ENCODE measurements at places on chromosomes 12 and 14.

GRCh38 chr14:96756745-96757144 lies 40.4 kb upstream of the VRK1 start:
- no peak for DNase-seq

DNA sequence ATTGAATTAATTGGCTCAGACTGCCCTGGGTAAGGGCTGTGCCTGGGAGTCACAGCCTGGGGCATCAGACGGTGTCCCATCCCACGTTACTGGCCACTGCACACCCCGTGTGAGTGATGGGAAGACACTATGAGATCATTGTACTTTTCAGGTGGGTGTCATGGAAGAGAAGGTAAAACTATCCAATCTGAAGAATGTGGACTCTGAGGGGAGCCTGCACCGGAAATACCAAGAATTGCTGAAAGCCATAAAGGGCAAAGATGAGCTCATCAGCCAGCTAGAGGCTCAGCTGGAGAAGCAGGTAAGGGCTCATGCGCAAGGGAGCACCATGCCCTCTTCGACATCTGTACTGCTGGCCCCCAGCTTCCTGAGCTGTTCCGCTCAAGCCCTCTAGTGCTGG lies 24.0 kb downstream of the PLEKHH1 start:
- no peak for DNase-seq

DNA sequence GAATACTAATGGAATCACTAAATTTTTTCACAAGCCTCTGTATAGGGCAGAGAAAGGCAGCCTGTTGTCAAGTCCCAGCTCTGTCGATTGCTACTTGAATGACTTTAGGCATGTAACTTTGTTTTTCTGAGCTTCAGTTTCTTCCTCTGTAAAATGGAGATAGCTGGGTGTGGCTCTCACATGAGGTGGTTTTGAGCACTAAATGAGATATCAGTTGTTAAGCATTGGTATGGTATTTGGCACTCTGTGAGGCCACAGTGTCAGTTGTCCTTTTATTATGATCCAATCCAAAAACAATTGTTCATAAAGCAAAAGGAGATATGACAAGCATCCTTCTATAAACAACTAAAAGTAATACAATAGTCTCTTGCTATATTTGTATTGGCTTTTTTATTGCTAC lies 120.6 kb downstream of the DUSP6 start:
- DNase-seq, result no peak

GRCh38 chr14:56044196-56044595 lies 74.0 kb upstream of the PELI2 start:
- DNase-seq, result no peak

DNA sequence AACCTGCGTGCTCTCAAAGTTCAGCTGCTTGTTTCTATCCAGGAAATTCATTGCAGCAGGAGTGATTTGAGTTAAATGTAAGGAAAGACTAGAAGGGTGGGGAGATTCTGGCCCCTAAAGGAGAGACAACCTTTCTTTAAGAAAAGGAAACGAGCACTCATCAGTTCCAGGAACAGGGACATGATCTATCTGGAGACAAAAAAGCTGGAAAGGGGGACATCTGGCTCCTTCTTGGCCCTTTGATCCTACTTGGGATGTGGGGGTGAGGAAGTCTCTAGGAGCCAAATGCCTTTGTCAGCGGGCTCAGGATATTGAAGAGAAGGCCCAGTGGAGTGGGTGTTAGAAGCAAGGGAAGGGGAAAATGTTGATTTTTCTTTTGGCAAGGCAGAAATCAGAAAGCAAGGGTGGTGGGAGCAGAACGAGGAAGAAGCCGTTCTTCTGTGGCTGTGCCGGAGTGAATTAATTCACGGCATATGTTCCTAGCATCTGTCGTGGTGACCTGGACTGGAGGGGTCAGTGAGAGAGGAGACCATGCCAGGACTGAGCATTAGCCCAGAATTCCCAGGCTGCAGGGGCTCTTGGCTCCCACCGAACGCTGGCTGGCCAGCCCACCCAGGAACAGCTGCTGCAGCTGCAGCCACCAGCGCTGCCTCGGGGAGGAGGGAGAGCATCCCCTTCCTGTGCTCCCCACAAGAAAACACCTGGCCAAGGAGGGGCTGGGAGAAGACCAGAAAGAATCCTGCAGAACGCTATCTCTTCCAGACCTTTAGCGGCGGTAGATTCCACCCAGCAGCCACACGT lies 62.8 kb upstream of the GPATCH2L start:
- DNase-seq, result no peak

DNA sequence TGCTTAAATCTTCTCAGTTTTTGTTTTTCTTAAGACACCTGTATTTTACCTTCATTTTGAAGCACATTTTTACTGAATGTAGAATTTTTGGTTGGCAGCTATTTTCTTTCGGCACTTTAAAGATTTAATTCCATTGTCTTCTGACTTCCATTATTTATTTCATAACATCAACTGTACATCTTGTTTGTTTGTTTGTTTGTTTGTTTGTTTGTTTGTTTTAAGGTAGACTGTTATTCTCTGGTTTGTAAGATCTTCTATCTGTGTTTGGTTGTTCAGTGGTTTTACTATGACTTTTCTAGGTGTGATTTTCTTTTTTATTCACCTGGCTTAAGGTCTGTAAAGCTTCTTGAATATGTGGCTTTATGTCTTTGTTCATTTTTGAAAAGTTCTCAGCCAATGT lies 61.9 kb downstream of the IFT81 start:
- DNase-seq, result no peak

DNA sequence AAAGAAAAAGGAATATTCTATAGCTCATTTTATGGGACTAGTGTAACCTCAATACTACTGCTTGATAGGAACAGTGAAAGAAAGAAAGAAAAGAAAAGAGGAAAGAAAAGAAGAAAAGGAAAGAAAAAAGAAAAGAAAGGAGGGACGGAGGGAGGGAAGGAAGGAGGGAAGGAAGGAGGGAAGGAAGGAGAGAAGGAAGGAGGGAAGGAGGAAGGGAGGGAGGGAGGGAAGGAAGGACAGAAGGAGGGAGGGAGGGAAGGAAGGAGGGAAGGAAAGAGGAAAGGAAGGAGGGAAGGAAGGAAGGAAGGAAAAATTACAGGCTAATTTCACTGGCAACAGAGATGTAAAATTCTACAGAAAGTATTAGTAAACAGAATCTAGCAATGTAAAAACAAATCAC lies 215.5 kb downstream of the ITPR2 start:
- no peak for DNase-seq

DNA sequence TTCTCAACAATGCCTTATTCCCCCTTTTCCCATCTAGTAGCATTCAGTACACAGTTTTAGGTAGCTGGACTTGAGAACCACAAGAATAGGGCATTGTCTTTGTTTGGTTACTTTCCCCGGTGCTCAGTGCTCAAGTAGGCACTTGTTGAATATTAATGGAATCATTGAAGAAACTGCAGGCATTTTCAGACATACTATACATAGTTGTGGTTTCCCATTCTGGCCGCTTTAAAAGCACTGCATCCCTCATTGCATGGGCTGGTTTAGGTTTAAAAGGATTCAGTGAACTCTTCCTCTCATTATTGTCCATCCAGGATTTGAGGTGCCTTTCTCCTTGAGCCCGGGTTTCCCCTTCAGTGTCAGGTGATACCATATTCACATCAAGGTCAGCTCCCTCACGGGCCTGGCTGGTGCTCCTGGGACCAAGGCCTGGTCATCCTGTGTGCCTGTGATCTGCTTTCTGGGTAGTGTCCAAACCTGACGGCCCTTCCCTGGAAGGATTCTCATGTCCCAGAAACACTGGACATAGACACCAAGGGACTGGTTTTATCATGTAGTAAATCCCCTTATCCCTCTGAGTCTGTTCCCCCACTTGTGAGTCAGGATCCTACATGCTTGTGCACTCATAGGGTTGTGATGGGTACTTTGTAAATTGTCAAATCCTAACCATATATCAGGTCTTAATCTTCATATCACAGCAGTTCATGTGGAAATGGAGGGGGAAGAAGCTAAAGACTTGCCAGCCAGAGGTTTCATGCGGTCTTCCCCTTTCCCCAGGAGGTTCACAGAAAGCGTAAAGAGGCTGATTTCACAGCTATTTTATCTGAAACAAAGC lies 7.4 kb downstream of the TCP11L2 start:
- DNase-seq, result no peak

GRCh38 chr14:20486684-20487395 lies 17.6 kb downstream of the PNP start:
- DNase-seq, result no peak

- peak; percentile 17 for DNase-seq
Observed at GRCh38 chr12:39723831-39724230, 104.2 kb upstream of the ABCD2 start.

GRCh38 chr14:67370830-67371229 lies 10.7 kb downstream of the EIF2S1 start:
- DNase-seq, result no peak

GRCh38 chr14:105053996-105054395 lies 11.2 kb downstream of the GPR132 start:
- no peak for DNase-seq

- no peak for DNase-seq
Observed at GRCh38 chr12:793037-793436, 40.7 kb downstream of the WNK1 start.

DNA sequence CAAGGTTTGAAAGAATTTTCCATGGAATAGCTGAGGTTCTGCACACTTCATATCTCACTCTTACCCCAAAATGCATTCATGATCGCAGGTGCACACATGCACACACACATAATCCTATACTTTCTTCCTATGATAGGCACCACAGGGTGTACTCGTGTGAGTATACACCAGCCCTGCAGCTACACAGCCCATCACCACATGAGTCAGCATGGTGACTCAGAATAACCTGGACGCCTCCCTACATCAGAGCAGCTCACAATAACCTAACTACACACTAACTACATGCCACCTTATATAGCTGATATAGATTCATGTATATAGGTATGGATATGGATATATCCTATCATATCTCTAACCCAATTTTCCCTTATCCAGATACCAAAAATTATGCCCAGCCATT lies 850.2 kb upstream of the TMEM132C start:
- DNase-seq, result no peak

DNA sequence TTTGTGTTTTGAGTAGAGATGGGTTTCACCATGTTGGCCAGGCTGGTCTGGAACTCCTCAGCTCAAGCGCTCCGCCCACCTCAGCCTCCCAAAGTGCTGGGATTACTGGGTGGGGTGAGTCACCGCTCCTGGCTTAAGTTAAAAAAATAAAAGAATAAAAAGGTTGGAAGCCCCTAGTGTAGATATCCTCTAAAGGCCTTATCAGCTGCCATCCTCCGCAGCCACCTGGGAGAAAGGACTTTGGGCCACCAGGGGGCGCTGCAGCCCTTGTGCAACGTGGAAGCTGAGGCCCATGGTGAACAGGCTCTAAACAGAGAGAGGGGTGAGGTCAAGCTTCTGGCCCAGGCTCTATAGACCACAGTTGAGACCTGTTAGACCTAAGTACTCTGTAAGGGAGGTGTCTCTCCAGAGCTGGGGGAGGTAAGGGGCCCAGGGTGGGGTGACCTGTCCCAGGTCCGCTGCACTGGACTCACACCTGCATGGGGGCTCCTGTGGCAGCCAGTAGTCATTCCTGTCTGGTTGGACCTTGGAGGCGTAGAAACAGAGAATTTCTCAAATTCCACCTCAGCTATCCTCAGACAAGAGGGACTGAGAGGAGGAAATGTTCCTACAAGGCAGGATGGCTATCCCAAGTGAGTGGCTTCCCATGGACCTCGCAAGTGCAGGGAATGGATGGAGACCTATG lies 14.0 kb upstream of the RACGAP1 start:
- peak; percentile 49 for DNase-seq

GRCh38 chr12:112013601-112014402 lies 576 bp downstream of the ERP29 start:
- DNase-seq, result peak; percentile 57
